ENCODE measurements at places on chromosomes 1 and 21. TPM values are rescaled to one million over a fixed set of nuclear protein-coding genes. Genes with fewer than 3 reads are reported as not detected.

FAM72D gene
- total RNA-seq = 1.4 TPM

DNA sequence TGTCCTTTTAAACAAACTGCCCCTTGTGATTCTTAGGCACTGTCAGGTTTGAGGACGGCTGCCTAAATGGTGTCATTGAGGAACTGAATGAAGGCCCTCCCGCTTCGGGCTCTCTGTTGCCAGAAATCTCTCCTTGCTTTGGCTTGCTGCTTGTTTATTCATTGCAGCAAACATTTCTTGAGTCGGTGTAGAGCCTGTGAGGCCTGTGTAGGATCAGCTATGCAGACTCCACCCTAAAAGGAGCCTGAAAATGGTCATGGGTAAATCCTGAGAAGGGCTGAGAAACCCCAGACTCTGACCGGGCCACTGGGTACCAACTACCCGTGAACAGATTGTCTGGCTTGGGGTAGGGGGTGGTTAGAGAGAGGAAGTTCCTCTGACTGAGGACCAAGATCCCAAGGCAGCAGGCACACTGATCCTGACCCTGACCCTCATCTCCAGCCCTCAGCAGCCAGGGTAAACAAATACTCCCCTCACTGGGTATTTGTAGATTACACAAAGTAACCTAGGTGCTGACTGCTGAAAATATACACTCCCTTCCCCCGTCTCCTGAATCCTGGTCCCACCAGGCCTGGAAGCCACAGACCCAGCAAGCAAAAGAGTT lies 3.1 kb downstream of the IL6R start:
- no peaks in the 10 kb centered on the region for H3K27me3 ChIP-seq
- peak; percentile 26 for DNase-seq
- H3K27ac ChIP-seq = peak overlapping the region; percentile 80
- no peak overlapping the region for H3K4me3 ChIP-seq
- H3K4me1 ChIP-seq = peaks cover 38% of the 10 kb centered on the region

GRCh38 chr1:246425139-246425794 lies 81.8 kb downstream of the SMYD3 start:
- H3K27ac ChIP-seq = no peak overlapping the region
- H3K27me3 ChIP-seq = no peaks in the 10 kb centered on the region
- peaks cover 25% of the 10 kb centered on the region for H3K4me1 ChIP-seq
- no peak for DNase-seq

GJB3 gene
- total RNA-seq = not detected

DNA sequence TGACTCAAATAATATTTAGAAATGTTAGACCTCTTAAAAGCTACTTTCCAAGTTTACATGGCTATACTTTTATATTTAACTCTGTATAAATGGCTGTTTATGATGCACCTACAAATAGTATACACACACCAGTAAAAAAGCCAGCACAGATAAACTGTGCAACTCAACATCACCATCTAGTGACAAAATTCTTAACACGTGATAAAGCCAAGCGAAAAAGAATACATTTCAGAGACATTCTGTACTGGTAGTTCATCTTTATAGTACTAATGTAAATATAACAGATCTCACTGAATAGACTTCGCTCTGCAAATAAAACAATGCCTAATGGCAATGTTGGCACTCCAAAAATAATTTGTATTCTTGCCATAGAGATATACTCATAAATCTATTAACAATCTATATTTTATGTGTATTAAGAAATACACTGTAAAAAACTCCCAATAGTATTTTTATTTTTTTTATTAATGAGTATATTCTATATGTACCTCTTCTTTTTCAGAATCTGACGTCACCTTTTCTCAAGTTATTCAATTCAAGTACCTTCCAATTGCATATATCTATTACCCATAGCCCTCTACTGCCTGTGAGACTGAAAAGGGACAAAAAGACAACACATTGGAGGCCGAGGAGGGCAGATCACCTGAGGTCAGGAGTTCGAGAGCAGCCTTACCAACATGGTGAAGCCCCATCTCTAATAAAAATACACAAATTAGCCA lies 100.2 kb downstream of the DPYD start:
- no peaks in the 10 kb centered on the region for H3K27me3 ChIP-seq
- H3K36me3 ChIP-seq = no peaks in the 10 kb centered on the region

RNF186 gene
- total RNA-seq = not detected

GRCh38 chr1:24074817-24075589 lies 36.9 kb downstream of the MYOM3 start:
- no peak overlapping the region for H3K4me3 ChIP-seq
- H3K4me1 ChIP-seq = 0 out of 2 replicates have a peak, but pooled peaks cover 5% of the 10 kb centered on the region
- H3K27ac ChIP-seq = no peak overlapping the region
- no peaks in the 10 kb centered on the region for H3K36me3 ChIP-seq

RNU1-1 gene
- total RNA-seq = 294 TPM

- no peaks in the 10 kb centered on the region for H3K27me3 ChIP-seq
- H3K4me3 ChIP-seq = no peak overlapping the region
- no peak overlapping the region for H3K27ac ChIP-seq
- H3K4me1 ChIP-seq = no peaks in the 10 kb centered on the region
Measured at GRCh38 chr1:238401144-238401543, 510.4 kb upstream of the ZP4 start.

DNA sequence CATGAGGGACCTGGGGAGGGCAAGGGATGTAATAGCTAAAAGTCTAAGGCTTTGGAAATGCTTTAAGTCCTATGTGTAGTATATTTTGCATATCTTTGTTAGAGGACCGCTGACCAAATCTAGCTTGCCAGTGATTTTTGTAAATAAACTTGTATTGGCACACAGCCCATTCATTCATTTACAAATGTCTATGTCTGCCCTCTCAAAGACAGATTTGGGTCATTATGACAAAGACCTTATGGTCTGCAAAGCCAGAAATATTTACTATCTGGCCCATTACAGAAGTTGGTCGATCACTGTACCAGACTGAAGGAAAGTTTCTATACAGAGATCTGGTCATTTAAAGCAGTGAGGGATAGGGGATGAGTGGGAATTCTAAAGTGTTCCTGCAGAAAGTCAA lies 120.1 kb upstream of the RAVER2 start:
- no peaks in the 10 kb centered on the region for H3K27me3 ChIP-seq
- H3K4me1 ChIP-seq = no peaks in the 10 kb centered on the region
- H3K4me3 ChIP-seq = no peak overlapping the region
- H3K36me3 ChIP-seq = no peaks in the 10 kb centered on the region
- no peak for DNase-seq

MYOG gene
- total RNA-seq = not detected

GRCh38 chr1:97245682-97246081 lies 524.1 kb downstream of the PTBP2 start:
- H3K4me3 ChIP-seq = no peak overlapping the region
- H3K27ac ChIP-seq = no peak overlapping the region
- peaks cover 3% of the 10 kb centered on the region for H3K4me1 ChIP-seq
- DNase-seq = peak; percentile 19
- H3K36me3 ChIP-seq = no peaks in the 10 kb centered on the region
- no peaks in the 10 kb centered on the region for H3K27me3 ChIP-seq

DNA sequence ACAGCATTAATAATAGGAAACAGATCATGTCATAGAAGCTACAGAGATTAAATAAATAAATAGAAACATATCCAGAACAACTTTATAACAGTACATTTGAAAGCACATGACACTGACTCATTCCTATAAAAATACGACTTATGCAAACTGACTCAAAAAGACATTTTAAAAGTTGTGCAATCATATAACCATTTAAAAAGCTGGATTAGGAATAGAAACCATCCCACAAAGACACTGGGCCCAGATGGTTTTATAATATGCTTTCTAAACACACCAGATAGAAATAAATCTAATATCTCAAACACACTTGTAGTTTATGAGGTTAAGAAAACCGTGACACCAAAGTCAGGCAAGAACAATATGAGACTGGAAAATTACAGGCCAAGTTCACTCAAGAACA lies 47.6 kb downstream of the MATN1 start:
- H3K36me3 ChIP-seq = no peaks in the 10 kb centered on the region
- no peak overlapping the region for H3K4me3 ChIP-seq
- no peak for DNase-seq
- no peaks in the 10 kb centered on the region for H3K27me3 ChIP-seq
- peaks cover 9% of the 10 kb centered on the region for H3K4me1 ChIP-seq

AADACL3 gene
- not detected for total RNA-seq

FCRL5 gene
- not detected for total RNA-seq

UTS2 gene
- total RNA-seq = not detected

DNA sequence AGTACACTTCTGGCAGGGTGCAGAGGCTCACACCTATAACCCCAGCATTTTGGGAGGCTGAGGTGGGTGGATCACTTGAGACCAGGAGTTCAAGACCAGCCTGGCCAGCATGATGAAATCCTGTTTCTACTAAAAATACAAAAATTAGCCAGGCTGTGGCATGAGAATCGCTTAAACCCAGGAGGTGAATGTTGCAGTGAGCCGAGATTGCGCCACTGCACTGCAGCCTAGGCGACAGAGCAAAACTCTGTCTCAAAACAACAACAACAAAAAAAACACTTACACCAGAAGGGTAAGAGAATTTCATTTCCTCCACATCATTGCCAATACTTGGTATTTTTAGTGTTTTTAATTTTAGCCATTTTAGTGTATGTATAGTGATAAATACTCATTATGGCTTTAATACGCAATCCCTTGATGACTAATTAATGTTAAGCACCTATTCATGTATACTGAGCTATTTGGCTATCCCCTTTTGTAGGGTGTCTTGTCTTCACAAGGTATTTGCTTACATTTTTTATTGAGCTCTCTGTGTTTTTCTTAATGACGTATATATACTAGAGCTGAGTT lies 77.1 kb upstream of the TNR start:
- H3K4me3 ChIP-seq = no peak overlapping the region
- no peak for DNase-seq
- no peak overlapping the region for H3K27ac ChIP-seq
- no peaks in the 10 kb centered on the region for H3K4me1 ChIP-seq

RIPK4 gene
- 0.47 TPM for total RNA-seq

DNA sequence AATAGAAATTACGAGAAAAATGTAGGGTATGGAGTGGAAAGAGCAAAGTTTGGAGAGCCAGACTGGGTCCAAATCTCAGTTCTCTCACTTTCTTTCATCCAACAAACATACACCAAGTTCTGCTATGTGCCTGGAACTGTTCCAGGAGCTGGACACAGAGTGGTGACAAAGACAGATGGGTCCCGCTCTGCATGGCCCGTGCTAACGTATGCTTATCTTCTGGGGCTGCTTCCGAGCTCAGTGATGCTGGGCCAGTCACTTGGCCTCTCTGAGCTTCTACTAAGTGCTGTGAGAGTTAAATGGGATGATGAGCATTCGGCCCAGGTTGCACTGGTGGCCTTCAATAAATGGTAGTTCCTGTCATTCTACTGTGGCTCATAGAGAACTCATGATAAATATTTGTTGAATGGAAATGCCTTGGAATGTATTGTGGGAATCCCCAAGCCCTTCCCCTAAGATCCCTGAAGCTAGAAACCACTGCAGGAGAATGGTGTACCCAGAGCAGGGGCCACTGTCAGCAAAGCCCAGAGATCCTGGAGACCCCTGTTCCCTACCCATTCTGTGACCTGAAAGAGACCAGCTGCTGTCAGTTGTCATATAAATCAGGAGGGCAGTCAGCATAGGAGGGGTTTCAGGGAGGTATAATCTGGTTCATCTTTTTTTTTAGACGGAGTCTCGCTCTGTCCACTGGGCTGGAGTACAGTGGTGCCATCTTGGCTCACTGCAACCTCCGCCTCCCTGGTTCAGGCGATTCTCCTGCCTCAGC lies 3.8 kb downstream of the LEMD1 start:
- no peak overlapping the region for H3K4me3 ChIP-seq
- no peaks in the 10 kb centered on the region for H3K36me3 ChIP-seq
- H3K27ac ChIP-seq = no peak overlapping the region

GRCh38 chr1:26287811-26288210 lies 7.9 kb downstream of the SH3BGRL3 start:
- H3K27me3 ChIP-seq = no peaks in the 10 kb centered on the region
- no peak overlapping the region for H3K27ac ChIP-seq
- DNase-seq = no peak

DNA sequence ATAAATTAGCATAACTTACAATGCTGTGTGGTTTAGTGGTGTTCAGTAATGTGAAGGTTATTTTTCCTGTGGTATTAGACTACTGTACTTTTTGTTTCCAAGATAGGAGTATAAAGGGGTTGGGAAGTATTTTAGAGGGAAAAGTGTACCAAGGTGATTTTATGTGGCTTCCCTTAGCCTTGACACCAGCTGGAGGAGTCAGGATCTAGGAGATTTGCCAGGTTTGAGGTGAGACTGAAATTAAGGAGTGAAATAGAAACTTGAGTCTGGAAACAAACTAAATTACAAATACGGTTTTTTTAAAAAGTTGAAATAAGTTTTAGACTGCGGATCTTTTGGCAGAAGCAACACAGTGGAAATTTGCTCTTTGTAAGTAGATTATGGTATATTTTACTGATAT lies 32.3 kb downstream of the COG2 start:
- no peaks in the 10 kb centered on the region for H3K27me3 ChIP-seq

KRTAP24-1 gene
- total RNA-seq = not detected

GRCh38 chr1:235147269-235147668 lies 13.8 kb downstream of the RBM34 start:
- H3K4me3 ChIP-seq = no peak overlapping the region
- no peaks in the 10 kb centered on the region for H3K4me1 ChIP-seq
- H3K27ac ChIP-seq = no peak overlapping the region
- DNase-seq = no peak
- peaks cover 89% of the 10 kb centered on the region for H3K36me3 ChIP-seq

GRCh38 chr1:33459691-33460090 lies 12.8 kb upstream of the ZSCAN20 start:
- no peak for DNase-seq
- H3K4me1 ChIP-seq = peaks cover 25% of the 10 kb centered on the region
- H3K27me3 ChIP-seq = no peaks in the 10 kb centered on the region
- no peak overlapping the region for H3K27ac ChIP-seq
- H3K36me3 ChIP-seq = no peaks in the 10 kb centered on the region

GRCh38 chr1:220195701-220196100 lies 76.6 kb downstream of the RAB3GAP2 start:
- H3K27me3 ChIP-seq = no peaks in the 10 kb centered on the region
- H3K36me3 ChIP-seq = peaks cover 38% of the 10 kb centered on the region
- H3K4me1 ChIP-seq = no peaks in the 10 kb centered on the region

- H3K27ac ChIP-seq = no peak overlapping the region
- no peaks in the 10 kb centered on the region for H3K27me3 ChIP-seq
- H3K4me1 ChIP-seq = peaks cover 20% of the 10 kb centered on the region
- H3K4me3 ChIP-seq = no peak overlapping the region
- H3K36me3 ChIP-seq = no peaks in the 10 kb centered on the region
- DNase-seq = no peak
Measured at GRCh38 chr1:246218686-246219085, 288.4 kb downstream of the SMYD3 start.

CD1E gene
- total RNA-seq = not detected

GRCh38 chr1:115706587-115707425 lies 61.7 kb downstream of the CASQ2 start:
- H3K27ac ChIP-seq = no peak overlapping the region
- H3K4me1 ChIP-seq = peaks cover 19% of the 10 kb centered on the region
- no peak overlapping the region for H3K4me3 ChIP-seq
- no peaks in the 10 kb centered on the region for H3K36me3 ChIP-seq

All from SJSA1 (cell line).